Left ventricle myocardium superior (tissue), 1 donor: ENCODE measurements at places on chromosomes 12 and 14.

DNA sequence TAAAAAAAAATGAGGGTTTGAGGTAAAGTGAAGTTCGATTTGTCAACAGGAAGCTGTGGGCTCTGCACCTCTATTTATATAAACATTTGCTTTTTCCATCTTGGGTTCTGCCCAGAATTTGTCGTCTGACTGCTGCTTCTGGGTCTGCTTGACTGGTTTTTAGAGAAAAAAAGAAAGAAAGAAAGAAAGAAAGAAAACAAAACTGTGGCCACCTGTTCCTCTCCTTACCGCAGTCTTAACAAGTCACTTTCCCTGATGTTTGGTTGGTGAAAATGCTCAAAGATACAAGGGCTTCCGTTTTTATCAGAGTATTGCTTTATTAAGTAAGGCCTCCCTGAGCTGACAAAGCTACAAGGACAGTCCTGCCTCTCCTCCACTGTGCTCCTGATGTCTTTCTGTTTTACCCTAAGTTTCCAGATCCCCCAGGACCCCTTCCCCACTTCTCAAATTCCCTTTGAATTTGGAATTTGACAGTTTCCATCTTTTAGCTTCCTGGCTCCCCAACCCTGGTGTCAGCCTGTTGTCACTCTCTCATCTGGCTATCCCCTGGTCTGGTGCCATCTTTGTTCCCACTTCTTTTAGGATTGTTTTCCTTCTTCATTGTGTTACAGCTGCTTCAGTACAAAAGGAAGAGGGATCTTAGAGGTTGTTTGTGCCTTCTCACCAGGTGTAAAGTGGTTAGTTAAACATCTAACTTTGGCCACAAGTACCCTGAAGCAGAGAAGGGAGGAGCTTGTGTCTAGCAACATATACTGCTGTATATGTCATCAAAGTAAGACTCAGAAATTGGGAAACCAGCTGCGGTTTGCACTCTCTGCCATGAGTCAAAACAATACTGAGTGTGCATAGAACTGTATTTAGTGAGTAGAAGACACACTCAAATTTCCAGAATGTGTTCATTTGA is 18.0 kb downstream of the MFAP5 start:
- no peak for DNase-seq

GRCh38 chr14:23481362-23481970 is 12.0 kb downstream of the NGDN start:
- no peak for DNase-seq

DNA sequence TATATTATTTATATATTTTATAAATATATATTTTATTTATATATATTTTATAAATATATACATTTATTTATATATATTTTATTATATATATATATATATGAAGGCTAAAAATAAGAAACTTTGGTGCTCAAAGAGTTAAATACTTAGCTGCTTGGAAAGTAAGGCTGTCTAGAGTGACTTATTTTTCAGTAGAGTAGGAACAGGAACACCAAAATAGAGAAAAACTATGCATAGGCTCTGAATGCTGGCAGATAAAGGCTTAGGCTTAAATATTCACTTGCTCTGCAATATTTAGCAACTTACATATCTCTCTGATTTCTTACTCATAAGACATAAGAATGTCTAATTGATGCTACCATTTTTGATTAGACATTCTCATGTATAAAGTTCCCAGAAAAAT is 991.2 kb downstream of the VRK1 start:
- no peak for DNase-seq

- no peak for DNase-seq
These were observed 16.2 kb downstream of the KLRF2 start for GRCh38 chr12:9897535-9897934.

GRCh38 chr14:77062261-77062660 is 33.8 kb upstream of the IRF2BPL start:
- DNase-seq = no peak

- no peak for DNase-seq
These were observed 441.8 kb downstream of the TMTC2 start for GRCh38 chr12:83128540-83128939.

DNA sequence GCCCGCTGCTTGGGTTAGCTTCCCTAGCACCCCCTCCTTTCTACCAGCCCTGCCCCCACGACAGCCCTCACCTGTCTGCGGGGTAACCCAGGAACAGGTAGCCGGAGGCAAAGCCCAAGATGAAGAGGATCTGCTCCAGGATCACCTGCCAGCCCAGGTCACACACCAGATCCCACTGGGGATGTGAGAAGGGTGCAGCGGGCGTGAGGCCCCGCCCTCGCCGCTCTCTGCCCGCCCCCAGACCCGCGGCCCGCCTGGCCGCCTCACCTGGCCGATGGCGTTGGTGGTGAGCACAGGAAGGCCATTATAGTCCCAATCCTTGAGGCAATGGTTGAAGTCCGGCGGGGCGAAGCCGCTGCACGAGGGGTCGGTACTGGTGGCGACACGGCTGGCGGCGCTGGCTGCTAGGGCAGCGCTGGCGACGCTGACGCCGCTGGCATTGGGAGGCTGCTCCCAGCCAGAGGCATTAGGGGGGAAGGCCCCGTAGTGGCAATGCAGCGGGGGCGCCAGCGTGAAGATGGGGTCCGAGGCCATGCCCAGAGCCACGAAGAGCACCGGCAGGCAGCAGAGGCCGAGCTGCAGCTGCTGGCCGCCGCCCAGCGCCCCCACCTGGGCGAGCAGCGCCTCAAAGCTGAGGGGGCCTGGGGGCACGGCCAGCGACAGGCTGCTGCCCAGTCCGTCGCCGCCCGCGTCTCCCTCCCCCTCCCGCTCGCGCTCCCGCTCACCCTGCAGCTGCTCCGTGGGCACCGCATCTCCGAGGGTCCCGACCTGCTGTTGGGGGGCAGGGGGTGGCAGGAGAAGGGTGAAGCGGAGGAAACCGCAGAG is 794 bp downstream of the SLC22A17 start:
- no peak for DNase-seq

DNA sequence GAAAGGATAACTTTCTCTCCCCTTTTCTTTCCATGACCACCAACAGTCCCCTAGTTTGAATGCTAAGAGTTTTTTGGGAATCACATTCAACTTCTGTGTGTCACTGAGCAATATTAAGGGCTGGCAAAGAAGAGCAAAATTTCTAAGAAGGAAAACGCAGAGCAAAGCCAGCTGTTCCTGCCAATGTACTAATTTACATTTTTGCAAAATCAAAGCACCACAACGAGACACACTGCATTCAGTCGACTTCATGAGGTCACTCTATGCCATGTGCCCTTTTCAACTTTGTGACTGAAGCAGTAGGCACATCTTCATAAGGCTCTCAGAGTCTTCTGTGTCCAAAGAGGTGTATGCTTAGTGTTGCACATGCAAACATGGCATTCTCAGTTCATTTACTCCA is 66.4 kb downstream of the PTPRR start:
- no peak for DNase-seq

GRCh38 chr12:109753054-109753401 is 39.4 kb downstream of the FAM222A start:
- peak; percentile 7 for DNase-seq

DNA sequence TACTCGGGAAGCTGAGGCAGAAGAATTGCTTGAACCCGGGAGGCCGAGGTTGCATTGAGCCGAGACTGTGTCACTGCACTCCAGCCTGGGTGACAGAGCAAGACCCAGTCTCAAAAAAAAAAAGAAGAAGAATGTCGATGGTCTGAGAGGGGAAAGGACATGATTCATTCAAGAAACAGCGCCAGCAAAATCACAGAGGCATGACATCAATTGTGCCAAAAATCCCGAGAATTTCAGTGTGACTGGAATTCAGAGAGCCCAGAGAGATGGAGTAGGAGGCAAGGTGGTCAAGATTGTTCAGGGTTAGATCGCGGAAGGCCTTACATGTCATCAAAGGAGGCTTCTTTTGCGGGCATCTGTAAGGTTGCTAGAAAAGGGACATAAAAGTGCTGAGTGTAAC is 483.3 kb downstream of the VRK1 start:
- no peak for DNase-seq

DNA sequence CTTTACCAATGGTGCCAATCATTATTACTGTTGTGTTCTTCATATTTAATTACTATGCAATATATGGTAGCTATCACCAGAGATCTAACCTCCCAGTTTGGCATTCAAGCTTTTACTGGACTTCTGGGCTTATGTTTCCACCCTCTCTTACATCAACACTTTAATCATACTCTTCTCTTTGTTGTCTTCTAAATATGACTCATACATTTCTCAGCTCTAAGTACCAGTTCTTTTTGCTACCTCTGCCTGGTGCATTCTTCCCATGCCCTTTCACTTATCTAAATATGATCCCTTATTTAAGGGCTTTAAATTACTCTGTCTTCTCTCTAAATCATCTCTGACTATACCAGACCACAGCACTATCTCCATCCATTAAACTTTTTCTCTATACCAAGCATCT is 246.1 kb upstream of the CCDC196 start:
- DNase-seq = no peak

DNA sequence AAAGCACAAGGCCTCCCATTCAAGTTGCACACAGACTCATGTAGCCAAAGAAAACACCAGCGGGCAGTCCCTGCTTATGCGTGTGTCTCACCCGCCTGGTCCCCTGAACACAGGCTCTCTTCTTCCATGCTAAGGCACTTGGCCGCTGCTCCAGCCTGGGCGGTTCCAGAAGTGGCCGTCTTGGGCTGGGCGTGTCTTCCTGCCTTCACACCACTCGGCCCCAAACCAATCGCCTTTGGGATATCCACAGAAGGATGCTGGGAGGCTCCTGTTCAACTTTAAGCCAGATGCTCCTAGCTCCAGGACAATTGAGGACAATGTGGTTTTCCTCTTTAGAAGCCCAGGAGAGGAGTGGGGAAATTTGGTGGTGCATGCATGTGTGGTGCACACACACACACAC is 2.2 kb downstream of the SCARB1 start:
- DNase-seq = peak; percentile 77

- DNase-seq = no peak
These were observed 77.6 kb upstream of the TMEM260 start for GRCh38 chr14:56501909-56502530.

GRCh38 chr12:43858096-43858495 is 22.2 kb downstream of the TMEM117 start:
- no peak for DNase-seq

- no peak for DNase-seq
These were observed 11.6 kb downstream of the SETD3 start for GRCh38 chr14:99468836-99469592.

- DNase-seq = no peak
These were observed 1.3 kb downstream of the OTOGL start for GRCh38 chr12:80100591-80100990.

DNA sequence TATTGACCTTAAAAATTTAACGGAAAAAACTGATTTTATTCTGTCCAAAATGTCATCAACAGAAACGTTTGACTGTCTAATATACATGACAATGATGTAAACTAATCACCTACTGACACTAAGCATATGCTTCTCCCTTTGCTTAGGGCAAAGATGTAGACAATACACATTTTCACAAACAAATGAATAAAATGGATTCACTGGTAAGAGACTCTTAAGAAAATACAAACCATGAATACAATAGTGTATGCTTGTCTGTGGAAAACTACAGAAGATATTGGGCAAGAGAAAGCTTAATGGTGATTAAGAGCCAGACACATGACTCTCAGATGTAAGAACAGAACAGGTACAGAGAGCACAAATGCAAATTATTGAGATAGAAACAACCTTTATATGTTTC is 1248.7 kb downstream of the FSCB start:
- no peak for DNase-seq

GRCh38 chr12:10052193-10052913 is 21.9 kb downstream of the CLEC9A start:
- no peak for DNase-seq

- DNase-seq = no peak
These were observed 89.2 kb downstream of the CFAP54 start for GRCh38 chr12:96578526-96579125.

DNA sequence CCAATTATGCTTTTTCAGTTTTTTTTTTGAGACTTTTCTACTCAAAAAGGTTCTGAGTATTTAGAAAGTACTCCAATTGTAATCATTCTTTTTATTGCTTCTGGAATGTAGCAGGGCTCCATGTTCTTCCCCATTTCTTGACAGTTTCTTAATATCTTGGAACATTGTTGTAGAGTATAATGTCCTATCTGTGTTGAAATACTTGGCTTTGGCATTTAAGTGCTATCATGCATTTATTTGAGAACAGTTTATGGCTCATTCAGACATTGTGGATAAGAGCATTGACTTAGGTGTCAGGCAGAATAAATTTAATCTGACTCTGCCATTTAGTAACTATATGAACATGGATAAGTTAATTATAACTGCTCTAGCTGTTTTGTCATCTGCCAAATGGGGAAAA is 28.3 kb downstream of the ADIPOR2 start:
- no peak for DNase-seq

GRCh38 chr14:39434401-39434800 is 2.2 kb upstream of the FBXO33 start:
- no peak for DNase-seq

DNA sequence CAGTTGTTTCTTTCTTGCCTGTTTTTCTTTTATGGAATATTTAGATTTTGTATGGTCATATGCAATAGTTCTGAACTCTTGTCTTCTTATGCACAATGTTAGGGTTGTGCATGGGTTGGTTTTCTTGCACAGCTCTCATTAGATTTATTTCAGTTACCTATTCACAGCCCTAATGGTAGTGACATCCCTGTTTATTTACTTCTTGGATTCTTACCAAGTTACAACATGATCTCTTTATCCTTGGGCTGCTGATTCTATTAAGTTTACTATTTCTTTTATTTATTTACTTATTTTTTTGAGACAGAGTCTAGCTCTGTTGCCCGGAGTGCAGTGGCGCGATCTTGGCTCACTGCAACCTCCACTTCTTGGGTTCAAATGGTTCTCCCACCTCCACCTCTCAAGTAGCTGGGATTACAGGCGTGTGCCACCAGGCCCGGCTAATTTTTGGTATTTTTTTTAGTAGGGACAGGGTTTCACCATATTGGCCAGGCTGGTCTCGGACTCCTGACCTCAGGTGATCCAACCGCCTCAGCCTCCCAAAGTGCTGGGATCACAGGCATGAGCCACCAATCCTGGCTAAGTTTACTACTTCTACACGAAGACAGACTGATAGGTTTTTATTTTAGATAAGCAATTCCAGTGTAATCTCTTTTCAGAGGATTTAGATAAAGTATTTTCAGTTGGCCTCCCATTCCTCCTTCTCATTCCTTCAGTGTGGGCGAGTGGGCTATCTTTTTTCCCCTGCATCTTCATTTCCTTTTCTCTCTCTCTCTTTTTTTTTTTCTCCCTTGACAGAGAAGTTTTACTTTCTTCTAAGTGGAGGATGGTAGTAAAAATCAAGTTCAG is 395.1 kb upstream of the RGS6 start:
- no peak for DNase-seq

GRCh38 chr12:66393890-66394289 is 91.6 kb downstream of the HELB start:
- no peak for DNase-seq

DNA sequence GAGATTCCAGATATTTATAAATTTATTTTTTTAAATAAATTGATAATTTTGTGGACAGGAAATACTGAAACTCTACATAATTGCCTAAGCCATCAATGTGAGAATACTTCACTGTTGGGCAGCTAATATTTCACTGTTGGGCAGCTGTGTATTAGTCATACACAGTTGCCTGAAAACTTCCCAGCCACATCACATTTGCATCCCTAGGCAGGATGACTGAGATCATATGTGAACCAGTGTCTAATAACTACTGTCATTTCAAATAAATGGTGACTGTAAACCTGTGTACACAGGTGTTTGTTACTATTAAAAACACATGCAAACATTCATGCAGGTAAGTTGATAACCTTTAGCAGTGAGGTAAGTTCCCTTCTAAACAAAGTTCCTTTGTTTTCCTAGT is 43.9 kb downstream of the TMTC3 start:
- DNase-seq = no peak

- DNase-seq = no peak
These were observed 5.6 kb downstream of the SH2B3 start for GRCh38 chr12:111411185-111411764.

GRCh38 chr14:56004786-56005185 is 113.4 kb upstream of the PELI2 start:
- peak; percentile 39 for DNase-seq
